ENCODE measurements at places on chromosomes 2 and 18.

DNA sequence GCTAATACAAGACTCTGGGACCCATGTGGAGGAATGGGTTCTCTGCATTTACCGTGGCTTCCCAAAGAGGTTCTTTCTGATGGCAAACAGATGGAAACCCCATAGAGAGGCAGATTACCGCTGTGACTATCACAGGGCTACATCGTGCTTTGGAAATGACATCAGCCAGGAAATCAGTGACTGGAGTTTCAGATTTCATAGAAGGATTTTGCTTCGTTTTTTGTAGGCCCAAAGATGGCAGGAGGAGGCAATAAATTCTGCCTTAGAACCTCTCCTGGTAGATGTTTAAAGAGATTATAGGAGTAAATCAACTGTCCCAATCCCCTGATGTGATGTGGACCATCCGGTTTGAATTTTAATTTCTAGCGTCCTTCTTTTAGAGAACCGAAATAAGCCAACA is 214.1 kb downstream of the AGPS start:
- no peak for DNase-seq

DNA sequence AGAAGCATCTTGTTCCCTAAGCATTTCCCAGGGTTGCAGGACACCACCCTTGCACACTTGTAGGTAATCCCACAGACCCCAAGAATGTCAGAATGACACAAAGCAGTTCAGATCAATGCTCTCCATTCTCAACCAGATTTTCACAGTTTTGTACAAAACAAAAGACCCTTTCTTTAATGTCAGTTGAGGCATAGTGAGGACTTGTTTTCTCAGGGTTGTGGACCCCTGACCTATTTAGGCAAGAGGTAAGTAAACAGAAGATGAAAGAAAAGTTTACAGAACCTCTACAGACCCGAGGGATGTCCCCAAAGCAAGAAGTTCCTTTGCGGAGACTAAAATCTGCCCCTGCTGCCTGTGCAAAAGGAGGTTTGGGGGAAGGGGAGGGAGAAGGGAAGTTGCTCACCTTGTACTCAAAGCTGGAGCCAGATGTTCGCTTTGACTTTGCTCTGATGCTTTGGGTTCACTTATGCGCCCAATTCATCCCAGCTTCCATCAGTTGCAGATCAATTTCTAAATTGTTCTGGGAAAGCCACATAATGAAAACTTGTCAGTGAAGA is 635.4 kb downstream of the EPHA4 start:
- no peak for DNase-seq

DNA sequence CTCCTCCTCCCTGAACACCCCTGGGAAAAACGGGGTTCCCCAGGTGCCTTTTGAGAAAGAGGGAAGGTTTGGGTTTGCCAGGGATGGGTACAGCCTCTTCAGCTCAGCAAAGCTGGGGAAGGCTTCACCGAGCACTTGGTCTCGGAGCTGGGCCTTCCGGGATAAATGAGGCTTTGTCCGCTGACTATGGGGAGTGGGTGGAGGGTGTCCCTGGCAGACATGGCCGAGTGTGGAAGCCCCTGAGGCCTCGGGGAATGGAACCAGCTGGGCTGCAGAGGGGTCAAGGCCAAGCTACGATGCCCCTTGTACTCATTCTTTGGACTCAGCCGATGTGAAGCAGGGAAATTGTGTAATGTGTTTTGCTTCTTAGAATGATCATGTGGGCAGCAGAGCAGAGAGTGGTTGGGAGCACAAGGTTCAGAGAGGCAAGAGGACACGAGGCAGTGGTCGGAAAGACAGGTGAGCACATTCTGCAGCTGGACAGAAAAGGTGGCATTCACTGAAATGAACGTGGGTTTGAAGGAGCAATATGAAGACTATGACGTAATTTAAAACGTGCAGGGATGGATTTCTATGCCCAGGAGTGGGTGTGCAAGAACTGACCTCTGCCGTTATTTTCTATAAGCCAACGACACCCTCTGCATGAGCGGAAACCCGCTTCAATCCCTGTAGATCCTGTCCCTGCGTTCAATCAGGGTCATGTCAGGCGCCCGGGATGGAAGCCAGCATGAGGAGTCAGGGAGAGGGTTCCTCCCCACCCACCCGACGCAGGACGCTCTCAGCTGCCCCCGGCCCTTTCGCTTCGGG is 142.6 kb downstream of the PXDN start:
- DNase-seq: no peak

- no peak for DNase-seq
Measured at GRCh38 chr2:54030396-54030741, 59.6 kb upstream of the PSME4 start.

DNA sequence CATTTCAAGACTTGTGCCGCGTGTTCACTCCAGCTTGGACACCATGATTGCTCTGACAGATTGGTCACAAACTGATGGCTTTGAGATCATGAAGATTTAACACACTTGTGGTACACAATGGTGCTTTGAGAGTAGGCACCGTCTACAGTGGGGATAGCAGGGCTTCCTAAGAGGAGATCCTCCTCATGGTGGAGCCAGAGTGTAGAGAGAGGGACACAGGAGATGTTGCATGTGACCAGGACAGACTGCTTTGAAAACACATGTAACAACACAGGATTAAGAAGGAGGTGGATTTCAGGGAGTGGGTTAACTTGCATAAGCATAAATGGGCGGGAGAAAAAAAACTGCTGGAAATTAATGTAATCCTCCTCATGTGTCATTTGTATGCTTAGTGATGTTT is 95.7 kb upstream of the LINC00305 start:
- no peak for DNase-seq

GRCh38 chr2:62573137-62573731 is 67.2 kb upstream of the TMEM17 start:
- no peak for DNase-seq

DNA sequence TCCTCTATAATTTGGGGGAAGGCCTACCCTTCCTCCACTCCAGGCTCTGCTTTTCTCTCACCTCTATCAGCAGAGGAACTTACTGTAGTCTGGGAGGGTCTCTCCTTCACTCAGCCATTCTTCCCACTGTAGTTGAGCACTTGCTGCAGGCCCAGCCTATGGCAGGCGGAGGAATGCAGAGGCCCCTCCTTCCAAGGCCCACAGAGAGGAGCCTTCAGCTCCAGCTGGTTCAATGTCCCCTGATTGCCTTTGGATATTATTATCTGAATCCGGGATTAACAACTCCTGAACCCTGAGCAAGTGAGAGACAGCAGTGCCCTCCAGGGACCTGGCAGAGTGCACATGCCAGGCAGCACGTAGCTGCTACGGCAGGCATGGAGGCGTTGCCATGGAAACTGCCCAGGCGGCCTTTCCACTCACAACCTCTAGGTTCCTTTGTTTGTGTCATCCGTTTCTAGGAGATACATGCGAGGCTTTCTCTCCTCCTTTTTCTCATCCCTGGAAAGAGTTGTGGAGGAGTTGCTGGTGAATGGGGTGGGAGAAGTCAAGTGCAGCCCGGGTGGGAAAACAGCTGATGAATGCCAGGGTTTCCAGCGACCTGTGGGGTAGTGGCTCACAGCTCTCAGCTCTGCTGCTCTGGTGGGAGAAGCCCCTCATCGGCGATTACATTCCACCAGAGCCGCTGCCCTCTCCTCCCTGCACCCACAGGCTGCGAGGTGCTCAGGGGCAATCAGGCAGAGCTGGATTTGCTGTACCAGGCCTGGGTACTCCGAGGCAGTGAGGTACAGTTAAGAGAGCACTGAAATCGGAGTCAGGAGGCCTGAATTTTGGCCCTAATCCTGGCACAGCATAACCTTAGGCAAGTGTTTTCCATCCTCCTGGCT is 55.3 kb upstream of the HK2 start:
- no peak for DNase-seq
